ENCODE measurements at places on chromosomes 16 and 17.

DNA sequence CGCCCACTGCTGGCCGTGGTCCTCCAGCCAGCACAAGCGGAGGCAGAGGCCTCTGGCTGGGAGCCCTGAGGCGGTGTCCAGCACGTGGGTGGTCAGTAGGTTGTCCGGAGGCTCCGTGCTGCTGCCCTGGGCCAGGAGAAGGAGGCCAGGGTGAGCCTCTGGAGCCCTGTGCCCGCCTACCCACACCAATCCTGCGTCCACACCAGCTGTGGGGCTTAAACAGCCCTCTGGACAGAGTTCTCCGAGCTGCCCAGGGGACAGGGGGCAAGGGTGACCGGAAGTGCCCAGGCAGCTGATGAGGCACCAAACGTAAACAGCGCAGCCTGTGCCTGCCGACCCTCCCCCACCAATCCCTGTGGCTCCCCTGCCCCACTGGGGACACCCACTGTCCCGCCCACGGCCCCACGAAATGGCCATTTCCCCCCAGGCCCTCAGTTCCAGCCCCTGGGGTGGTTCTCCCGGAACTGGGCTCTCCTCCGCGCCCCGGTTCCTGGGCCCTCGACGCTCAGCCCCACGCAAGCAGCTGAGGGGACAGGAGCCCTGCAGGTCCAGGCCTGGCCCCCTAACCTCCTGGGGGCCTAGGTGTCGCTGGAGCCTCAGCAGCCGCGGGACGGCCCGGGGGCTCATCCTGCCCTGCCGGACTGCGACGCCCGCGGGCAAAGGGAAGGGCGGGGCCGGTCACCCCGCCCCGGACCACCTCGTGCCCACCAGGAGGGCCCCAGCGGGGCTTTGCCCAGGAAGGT, 27.9 kb upstream of the DBNDD1 start:
- DNase-seq, result peak; percentile 51

DNA sequence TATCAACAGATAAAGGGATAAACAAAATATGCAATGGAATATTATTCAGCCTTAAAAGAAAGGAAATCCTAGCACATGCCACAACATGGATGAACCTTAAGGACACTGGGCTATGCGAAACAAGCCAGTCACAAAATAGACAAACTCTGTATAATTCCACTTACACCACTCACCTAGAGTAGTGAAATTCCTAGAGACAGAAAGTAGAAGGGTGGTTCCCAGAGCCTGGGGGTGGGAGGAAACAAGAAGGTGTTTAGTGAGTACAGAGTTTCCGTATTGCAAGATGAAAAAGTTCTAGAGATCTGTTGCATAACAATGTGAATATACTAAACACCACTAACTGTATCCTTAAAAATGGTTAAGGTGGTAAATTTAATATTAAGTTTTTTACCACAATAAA, 10.0 kb downstream of the SPOP start:
- DNase-seq, result no peak

DNA sequence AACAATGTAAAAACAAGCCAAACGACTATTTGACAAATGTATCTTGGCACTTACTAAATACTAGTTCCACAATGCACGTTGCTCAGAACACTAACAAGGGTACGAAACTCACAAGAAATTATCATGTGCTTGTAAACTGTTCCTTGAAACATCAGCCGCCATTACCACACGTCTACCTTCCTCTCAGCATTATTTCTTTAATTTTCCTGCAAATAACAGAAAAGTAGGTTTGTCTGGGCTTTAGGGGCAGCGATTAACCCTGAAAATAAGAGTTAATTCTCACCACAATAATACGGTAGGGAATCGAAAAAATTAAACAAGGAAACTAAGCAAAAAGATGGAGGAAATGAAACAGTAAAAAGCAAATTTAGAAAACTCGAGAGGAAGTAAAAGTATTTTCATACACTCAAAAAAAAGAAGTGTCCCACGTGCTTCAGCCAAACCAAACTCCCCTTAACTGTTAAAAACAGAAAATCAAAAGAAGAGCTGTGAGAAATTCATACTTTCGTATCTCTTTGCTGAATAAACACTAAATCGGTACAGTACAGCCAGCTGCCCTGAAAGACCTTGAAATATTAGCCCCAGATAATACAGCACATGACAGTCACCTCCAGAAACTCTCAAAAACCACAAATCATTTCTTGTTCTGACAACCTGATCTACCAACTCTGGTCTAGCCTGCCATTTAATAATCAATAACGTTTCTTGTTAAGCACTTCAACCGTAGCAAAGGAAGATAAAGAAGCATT, 1.2 kb downstream of the ARHGAP17 start:
- no peak for DNase-seq

- DNase-seq, result no peak
Measured at GRCh38 chr16:67019171-67019570, 9.8 kb upstream of the CBFB start.

- no peak for DNase-seq
Measured at GRCh38 chr17:17381446-17382064, 78.4 kb downstream of the NT5M start.

- DNase-seq, result no peak
Measured at GRCh38 chr16:83023640-83024039, 396.9 kb downstream of the CDH13 start.

- no peak for DNase-seq
Measured at GRCh38 chr16:56115817-56116576, 75.3 kb upstream of the GNAO1 start.

- DNase-seq, result no peak
Measured at GRCh38 chr17:79851461-79851817, 12.2 kb upstream of the CBX4 start.

- DNase-seq, result peak; percentile 59
Measured at GRCh38 chr16:11949527-11949926, 7.7 kb upstream of the NPIPB2 start.

GRCh38 chr16:3098459-3099394, at the start of gene ZSCAN10:
Gene ZSCAN10, minus strand, starts transcription at chr16:3099294. Its CDS starts 6,357 bp downstream, at chr16:3092937.
- no peak for DNase-seq

DNA sequence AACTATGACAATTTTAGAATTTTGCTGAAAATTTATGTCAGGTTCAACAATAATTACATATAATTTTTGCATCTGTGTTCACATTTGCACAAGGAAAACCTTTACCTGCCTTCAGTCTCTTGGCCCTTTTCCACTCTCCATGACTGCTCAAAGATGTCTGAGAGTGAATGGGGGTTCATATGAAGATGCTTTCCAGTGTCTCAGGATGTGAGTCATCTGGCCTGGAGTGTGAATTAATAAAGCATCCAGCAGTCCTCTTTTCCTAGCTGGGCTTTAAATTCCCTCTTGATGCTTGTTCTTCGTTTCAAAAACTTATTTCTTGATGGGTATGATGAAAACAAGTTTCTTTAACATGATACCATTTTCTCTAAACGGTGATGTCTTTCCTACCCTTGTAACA, 99.9 kb downstream of the CDK5R1 start:
- peak; percentile 28 for DNase-seq

DNA sequence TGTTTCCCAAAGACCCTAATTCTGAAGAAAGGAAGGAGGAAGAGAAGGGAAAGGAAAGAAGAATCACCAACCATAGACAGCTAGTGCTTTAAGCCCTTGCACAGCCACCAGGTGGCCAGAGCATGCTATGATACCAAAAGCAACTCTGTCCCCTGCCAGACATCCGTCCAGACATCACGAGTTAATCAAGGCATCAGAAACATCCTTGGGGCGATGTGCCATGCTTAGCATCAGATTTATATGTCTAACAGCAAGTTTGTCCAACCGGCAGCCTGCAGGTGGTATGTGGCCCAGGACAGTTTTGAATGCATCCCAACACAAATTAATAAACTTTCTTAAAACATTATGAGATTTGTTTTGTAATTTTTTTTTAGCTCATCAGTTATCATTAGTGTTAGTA, 2.9 kb upstream of the CRYBA1 start:
- DNase-seq, result no peak

DNA sequence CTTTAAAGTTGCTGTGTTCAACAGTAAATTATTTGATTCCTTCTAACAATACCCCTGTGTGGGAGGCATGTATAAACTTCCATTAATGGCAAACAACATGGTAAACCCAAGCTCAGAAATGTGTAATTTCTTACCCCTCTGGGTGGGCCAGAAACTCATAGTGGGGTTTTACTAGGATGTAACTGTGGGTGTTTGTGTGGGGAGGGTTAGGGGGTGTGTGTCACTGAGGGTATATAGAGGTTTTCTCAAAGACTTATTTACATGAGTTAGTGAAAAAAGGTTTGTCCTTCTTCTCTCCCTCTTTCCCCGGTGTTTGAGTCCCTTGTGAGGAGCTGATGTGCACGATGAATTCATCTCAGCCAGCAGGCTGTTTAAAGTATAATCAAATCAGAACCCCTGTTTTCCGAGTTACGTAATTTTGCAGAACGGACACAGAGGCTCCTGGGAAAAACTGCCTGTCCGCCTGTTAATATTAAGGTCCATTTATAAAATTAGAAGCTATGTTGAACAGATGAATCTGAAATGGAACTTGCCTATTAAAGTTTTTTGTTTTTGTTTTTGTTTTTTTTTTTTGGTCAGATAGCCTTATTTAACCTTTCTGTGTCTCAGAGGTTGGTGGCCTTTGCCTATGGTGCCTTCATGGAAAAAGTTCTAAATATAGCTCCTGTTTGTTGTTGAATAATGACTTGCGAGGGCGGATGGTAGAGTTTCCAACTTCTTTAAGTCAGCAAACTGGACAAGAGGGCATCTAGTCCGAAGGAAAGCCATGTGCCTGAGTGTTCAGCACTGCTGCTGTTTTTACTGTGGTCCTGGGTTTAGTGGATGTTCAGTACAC, 73.3 kb downstream of the MSI2 start:
- DNase-seq, result no peak

DNA sequence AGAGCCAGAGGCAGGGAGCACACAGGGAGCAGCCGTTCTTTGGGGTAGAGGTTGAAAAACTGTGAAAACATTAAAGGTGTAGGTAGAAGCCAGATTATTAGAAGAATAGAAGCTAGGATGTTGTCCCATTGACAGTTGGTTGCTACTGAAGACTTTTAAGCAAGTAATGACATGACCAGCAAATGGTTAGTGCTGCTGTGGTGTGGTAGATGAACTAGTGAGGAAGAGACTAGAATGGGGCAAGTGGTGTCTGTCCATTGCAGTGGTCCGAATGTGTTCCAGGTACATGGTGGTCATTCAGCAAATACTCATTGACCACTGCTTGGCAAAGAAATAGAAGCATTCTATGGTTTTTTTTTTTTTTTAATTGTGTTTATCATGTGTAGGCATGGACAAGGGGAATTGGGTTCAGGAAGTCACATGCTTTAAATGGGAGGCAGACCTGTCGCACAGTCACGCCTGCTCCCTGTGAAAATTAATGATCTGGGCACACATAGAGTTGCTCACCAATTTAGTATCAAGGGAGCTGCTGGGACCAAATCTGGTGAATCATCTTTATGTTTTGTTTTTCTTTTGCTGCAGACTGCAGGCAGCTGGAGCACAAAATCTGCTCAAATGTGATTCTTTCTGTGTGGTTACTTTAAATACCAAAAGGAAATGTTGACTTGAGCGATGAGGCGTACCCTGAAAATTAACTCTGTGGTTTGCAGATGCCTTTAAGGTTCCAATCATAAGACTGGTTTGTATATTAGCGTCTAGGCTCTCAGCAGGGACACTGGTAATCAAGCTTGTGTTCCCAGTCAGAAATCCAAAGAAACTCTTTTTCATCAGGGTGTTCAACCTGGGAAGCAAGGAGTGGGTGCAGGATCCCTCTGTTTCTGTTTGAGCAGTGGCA, 30.7 kb downstream of the YPEL2 start:
- peak; percentile 51 for DNase-seq

- DNase-seq, result peak; percentile 73
Measured at GRCh38 chr16:87608400-87608985, 6.2 kb downstream of the JPH3 start.

DNA sequence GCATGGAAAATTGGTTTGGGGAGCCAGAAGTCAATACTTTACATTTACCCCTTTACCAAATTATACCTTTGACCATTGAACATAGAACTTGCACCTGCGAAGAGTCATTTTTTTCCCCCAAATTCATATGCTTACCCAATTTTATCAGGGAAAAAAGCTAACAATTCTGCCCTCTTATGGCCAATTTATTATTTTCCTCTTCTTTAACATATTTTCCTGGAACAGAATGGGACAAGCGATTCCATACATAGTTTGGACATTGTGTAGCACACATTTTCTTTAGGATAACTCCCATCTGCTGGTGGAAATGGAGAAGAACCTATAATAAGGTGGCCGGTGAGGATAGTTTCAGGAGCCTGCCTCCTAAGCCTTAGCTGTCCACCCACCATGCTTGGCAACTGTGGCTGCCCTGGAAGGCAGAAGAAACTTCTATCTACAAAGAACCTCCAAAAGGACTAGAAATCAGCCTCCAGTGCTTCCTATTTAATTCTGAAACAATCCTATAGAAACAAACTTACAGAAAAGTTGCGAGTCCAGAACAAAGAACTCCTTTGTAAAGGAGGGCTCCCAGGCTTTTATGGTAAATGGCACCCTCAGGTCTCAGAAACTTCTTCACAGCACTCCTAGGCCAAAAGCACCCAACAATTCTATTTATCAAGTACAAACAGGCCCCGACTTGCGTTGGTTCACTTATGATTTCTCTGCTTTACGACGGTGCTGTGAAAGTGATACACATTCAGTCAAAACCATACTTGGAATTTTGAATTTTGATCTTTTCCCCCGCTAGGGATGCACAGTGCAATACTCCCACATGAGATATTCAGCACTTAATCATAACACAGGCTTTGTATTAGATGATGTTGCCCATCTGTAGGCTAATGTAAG, 64.1 kb upstream of the CACNG4 start:
- peak; percentile 59 for DNase-seq

GRCh38 chr17:40663252-40663651, 1.7 kb downstream of the KRT222 start:
- DNase-seq, result no peak

DNA sequence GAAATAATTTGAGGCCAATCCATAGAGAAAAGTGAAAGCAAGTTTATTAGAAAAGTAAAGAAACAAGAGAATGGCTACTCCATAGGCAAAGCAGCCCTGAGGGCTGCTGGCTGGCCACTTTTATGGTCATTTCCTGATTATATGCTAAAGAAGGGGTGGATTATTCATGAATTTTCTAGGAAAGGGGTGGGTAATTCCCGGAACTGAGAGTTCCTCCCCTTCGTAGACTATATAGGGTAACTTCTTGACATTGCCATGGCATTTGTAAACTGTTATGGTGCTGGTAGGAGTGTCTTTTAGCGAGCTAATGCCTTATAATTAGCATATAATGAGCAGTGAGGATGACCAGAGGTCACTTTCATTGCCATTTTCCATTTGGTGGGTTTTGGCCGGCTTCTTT, 4.4 kb downstream of the DHRS7B start:
- no peak for DNase-seq

DNA sequence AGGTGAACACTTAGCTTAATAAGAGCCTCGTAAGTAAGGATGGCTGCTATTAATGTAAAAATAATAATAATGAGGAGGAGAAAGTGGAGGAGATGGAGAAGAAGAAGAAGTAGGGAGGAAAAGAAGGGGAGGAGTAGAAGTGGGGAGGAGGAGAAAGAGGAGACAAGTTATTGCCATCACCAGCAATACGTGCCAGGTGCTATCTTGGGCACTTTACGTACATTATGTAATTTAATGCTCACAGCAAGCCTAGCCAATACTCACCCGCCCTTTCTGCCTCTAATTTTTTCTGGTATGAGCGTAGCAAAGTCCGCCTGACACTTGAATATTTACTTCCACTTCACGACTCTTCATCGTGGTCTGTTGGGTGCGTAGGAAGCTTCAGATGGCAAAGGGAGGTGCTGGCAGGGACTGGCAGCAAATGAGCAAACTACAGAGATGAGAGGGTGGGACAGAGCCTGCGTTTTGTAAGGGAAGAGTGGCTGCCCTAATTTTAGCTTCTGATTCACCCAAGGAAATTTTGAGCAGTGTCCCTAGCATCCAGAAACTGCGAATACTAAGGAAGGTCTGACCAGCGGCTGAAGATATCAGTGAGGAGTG, 42.1 kb upstream of the CDH13 start:
- no peak for DNase-seq

GRCh38 chr17:6547336-6547735, 9.0 kb downstream of the PITPNM3 start:
- no peak for DNase-seq
